Fibroblast of skin of right biceps (primary cell): ENCODE measurements at places on chromosomes 2 and 18.

- DNase-seq, result peak; percentile 11
Observed at GRCh38 chr18:75162467-75162866, 46.5 kb downstream of the PTGR3 start.

DNA sequence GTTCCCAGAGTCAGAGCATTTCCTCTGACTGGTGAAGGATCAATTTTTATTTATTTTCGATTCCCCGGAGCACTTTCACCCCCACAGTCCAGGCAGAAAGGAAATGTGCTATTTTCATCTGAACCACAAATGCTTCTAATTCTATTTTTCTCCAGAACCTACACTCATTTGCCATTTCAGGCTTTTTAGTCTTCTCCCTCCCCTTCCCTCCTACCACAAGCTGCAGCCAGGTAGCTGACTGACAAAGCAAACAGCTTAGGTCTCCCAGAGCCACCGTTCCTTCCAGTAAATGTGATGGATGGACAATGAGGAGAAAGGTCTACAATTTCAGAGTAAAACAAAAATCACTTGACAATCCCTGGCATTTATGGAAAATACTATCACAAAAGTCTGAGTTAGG lies 76.9 kb downstream of the KLF7 start:
- DNase-seq, result no peak

DNA sequence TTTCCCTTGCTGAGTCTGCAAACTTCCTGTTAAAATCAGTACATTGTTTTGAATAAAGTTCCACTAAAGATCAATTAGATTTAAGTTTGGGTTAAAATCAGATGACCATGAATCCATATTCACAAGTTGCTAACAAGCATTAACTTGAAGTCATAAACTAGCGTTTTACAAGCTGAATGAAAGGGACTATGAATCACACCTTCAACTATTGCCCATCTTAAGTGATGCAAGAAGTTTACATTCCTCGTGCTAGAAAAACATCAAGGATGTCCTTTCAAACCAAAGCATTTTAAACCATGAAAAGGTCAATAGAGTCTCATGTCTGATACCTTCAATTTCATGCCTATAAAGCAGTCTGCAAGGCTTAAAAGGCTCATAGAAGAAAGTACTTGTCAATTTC lies 257.2 kb upstream of the SYT4 start:
- peak; percentile 30 for DNase-seq

GRCh38 chr18:56257205-56257604 lies 381.2 kb downstream of the TXNL1 start:
- DNase-seq, result peak; percentile 93

DNA sequence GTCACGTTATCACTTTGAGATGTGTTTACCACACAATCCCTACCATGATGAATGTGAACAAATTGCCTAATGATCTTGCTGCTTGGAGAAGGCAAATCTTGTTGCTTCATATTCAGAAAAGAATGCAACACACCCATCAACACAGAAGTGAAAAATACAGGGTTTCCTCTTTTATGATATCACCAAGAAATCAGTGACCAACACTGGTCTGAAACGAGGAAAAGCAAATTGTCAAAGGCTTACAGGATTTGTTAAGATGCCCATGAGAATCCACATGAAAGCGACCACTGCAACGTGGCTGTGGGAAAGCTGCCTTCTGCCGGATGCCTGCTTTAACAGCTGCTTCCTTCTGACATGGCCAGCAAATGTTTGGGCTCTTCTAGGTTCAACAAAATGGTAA lies 397.6 kb upstream of the LRATD1 start:
- DNase-seq, result no peak

DNA sequence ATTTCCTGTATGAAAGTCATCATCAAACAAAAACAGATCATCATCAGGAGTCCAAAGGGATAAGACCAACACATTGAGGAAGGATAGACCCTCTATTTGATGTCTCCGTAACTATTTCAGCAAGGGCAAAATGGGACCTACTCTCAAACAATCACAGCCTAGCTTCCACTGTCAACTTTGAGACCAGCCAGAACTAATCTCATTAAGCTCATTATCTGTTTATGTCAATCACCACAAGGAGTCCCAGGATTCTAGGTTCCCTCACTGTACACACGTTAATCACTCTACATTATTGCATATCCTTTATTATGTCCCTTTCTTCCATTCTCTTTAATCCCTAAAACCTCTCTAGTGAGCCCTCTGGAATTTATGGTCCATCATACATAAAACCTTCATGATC lies 370.3 kb upstream of the LINC00305 start:
- DNase-seq, result no peak

GRCh38 chr2:164080486-164080885 lies 344.7 kb upstream of the FIGN start:
- DNase-seq, result no peak

DNA sequence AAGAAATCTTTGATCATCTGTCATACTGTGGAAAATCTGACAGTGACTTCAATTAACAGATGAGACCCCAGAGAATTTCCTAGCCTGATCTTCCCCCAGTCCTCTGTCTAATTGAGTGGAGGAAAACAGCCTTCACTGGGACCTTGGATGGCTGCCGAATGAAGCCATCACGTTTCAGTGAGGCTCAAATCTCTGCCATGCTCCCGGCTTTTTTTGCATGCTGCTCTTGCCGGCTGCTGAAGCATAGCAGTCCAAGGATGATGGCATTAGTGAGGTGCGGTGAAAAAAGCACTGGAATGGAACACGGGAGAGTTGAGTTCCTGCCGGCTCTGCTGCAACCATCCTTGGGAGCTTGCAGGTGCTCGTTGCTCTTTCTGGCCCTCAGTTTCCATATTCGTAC lies 430.5 kb downstream of the SLC4A3 start:
- DNase-seq, result no peak

DNA sequence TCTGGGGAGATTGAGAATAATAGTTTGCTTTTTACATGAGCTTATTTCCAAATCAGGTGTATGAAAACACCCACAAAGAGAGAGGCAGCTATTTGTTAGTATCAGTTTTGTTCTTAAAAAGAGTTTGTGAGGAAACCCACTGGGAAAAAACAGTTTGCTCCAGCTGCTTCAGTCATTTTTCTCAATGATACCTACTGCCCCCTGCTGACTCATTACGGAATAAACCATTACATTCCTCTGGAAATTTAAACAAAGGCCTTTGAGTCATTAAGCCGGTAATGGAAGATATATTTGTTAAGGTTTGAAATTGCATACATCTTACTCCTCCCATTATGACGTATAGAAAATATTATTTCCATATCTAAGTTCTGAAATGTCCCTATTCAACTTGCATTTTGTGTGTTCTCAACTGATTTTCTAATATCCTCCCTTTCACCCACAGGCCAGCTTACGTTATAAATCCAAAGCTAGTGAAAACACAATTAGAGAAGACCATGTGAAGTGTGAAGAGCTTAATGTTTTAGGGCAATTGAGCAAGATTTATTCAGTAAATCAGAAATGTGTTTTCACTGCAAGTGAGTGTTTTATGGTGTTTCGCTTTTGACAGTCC lies 761.6 kb downstream of the DSC3 start:
- DNase-seq, result peak; percentile 61

- no peak for DNase-seq
Observed at GRCh38 chr18:38330573-38330972, 765.0 kb upstream of the CELF4 start.

- no peak for DNase-seq
Observed at GRCh38 chr2:238069877-238070276, 9.1 kb downstream of the SCLY start.

GRCh38 chr2:207594731-207595130 lies 30.5 kb downstream of the METTL21A start:
- no peak for DNase-seq

DNA sequence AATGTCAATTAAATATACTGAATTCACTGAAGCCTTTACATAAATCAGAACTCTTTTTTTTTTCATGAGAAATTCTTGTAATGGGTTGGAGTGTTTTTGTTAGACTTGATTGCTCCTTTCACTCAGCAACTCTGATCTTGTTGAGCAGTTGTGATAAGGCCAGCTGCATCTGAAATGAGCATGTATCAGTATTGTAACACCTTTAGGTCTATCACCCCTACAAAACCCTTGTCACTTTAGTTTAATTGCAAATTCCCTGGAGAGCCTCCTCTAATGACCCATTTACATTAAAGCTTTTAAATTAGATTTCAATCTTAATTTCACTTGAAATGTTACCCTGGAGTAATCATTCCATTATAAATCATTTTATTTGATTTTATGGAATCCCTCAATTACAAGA lies 346.8 kb upstream of the TCF4 start:
- DNase-seq, result no peak

- DNase-seq, result peak; percentile 38
Observed at GRCh38 chr18:5238371-5238976, 41.4 kb upstream of the AKAIN1 start.

GRCh38 chr2:31563273-31563839 lies 17.4 kb downstream of the SRD5A2 start:
- no peak for DNase-seq

DNA sequence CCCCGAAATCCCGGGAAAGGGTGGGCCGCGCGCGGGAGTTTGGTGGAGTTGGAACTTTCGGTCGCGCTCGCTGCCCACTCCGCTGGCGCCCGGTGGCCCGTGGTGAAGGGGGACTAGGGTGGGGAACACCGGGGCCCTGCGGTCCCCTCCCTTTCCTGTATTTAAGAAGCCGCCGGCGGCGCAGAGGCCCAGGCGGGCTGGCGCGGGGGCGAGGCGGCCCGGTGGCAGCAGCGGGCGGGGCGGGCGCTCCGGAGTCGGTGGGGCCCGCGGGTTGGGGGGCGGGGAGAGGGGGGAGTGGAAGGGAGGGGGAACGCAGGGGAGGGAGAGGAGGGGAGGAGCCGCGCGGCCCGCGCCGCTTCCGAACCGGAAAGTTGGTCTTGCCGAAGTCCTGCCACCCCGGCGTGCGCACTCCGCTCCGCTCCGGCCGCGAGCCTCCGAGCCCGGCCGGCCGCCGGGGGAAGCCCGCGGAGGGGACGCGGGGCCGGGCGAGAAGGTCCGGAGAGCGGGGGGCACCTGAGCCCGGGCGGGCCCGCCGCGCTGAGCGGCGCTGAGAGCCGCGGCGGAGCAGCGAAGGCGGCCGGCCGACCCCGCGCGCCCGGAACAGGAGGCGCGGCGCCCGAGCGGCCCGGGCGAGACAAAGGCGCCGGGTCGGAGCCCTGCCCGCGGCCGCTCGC lies 425 bp upstream of the SALL3 start:
- DNase-seq, result peak; percentile 3

- no peak for DNase-seq
Observed at GRCh38 chr2:231683292-231684235, 24.8 kb upstream of the PTMA start.

GRCh38 chr2:238094438-238095022 lies 5.6 kb upstream of the ESPNL start:
- no peak for DNase-seq

GRCh38 chr2:174761837-174762236 lies 2.4 kb downstream of the CHRNA1 start:
- DNase-seq, result peak; percentile 22

GRCh38 chr2:240947176-240947575 lies 41.0 kb downstream of the CROCC2 start:
- no peak for DNase-seq

DNA sequence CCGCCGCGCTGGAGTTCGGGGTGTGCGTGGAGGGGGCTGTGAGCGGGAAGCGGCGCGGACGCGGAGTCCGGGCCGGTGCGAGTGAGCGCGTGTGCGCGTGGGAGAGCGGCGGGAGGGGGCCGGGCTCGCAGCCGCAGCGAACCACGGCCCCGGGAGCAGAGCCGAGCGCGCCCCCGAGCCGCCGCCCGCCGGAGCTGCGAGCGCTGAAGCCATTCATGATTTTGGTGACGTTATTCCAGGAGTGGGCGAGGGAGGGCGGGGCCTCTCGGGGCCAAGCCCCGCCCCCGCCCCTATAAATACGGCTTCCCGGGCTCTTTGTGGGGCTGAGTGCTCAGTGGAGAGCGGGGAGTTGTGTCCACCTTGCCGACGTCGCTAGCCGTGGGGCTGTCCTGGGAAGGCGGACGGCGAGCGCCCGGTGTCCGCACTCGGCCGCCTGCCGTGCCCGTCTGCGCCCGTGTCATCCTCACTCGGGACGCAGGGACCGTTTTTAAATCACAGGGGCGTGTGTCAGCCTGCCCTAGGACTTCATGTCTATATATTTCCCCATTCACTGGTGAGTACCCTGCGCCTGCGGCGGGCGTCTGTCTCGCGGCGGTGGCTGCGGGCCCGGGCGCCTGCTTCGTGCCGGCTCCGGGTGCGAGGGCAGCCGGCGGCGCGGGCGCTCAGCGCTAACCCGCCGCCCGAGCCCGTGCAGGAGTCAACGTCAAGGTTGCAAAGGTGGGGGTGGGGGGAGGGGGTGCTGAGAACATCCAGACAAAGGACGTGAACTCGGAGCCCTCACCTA lies at the start of gene LBH:
Gene LBH, plus strand, starts transcription at position 323 of the 784 bp plus-strand sequence. Its CDS starts 205 bp downstream, at position 528.
- peak; percentile 91 for DNase-seq

- no peak for DNase-seq
Observed at GRCh38 chr2:31967790-31968189, 43.0 kb downstream of the MEMO1 start.

DNA sequence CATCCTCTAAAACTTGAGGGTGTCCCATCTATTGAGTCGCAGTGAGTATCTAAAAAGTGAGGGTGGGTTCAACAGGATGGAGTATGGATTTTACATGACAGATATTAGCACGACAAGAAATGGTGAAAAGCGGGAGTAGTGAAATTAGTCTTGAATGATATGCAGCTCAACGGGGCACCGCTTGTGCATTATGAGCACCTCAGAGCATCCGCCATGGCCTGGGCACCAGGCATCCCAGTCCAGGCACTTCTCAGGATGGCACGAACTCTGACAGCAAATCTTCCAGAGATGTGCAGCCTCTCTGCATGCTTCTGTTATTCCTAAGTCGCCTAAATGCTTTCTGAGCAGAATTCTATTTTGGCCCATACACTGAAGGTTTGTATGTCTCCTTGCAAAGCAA lies 57.1 kb downstream of the ZNF516 start:
- DNase-seq, result no peak

- DNase-seq, result no peak
Observed at GRCh38 chr18:58114766-58115165, 70.7 kb downstream of the NEDD4L start.

DNA sequence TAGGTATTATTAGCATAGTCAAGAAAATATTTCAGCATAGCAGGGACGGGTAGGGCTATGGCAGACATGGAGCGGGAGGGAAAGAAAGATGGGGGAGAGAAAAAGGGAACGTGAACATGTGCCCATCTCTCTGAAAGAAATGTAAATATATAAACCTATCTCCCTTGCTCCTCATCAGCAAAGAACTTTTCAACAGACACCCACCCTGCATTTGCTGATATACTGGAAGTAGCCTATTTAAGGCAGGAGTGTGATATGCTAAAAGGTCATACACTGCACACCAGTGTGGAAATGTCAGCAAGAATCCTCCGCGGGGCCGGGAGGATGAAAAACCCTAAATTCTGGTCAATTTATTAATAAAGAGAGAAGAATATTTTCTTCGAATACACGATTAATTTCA lies 1.7 kb downstream of the MBOAT2 start:
- no peak for DNase-seq

- no peak for DNase-seq
Observed at GRCh38 chr18:24825397-24825796, 365.0 kb downstream of the HRH4 start.

- no peak for DNase-seq
Observed at GRCh38 chr2:40535972-40536371, 84.1 kb upstream of the SLC8A1 start.
